Adrenal gland (tissue), 19 donors: ENCODE measurements at places on chromosomes 5 and 9. TPM values are rescaled to one million over a fixed set of nuclear protein-coding genes. Genes with fewer than 3 reads are reported as not detected.

ZNF474 gene
- polyA plus RNA-seq: 0.16 TPM

LVRN gene
- 0.72 TPM for polyA plus RNA-seq

HRH2 gene
- polyA plus RNA-seq: 2.9 TPM

C9orf153 gene
- polyA plus RNA-seq: not detected

TAF11L5 gene
- polyA plus RNA-seq: not detected

PCDHGB7 gene
- 8.2 TPM for polyA plus RNA-seq

THOC3 gene
- polyA plus RNA-seq: 34.4 TPM

DNA sequence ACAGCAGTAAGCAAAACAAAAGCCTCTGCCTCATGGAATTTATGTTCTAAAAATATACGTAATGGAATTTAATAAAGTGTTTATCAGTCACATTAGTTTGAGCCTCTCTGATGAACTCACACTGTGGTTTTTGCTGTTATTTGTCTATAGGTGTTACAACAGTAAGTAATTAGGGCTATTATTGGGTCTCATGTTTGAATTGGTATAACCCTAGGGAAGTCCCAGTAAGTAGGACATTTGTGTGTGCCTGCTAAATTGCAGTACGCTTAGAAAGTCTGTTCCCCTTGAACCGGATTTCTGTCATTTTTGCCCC lies 197.6 kb downstream of the NR3C1 start:
- no peak for DNase-seq

DNA sequence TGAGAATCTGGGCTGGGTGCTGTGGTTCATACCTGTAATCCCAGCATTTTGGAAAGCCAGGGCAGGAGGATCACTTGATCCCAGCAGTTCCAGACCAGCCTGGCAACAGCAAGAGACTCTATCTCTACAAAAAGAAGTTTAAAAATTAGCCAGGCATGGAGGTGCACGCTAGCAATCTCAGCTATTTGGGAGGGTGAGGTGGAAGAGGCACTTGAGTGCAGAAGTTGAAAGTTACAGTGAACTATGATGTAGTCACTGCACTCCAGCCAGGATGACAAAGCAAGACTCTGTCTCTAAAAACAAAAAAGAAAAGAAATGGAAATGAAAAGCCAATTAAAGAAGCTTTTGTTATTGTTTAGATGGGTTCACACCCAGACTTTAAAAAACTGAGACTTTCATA lies 131.6 kb upstream of the RASA1 start:
- no peak for DNase-seq

- DNase-seq: no peak
Observed at GRCh38 chr5:178781936-178782335, 51.5 kb upstream of the ZNF354A start.

DNA sequence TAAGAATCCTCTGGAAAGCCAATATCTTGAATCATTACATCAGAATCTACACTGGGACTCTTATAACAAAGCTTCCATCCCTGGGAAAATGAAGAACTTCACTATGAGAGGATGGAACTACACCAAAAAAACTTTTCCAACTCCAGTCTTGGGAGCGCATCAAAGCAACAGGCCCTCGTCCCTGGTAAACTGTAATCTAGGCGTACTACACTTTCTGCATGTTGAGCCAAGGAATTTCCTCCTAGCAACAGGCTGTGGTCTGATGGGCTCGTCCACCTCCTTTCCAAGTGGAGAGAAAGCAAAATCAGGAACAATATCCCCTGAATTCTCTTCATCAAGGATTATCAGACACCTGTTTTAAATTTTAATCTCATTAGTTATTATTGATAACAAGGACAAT lies 94.1 kb downstream of the NFIB start:
- DNase-seq: no peak

DNA sequence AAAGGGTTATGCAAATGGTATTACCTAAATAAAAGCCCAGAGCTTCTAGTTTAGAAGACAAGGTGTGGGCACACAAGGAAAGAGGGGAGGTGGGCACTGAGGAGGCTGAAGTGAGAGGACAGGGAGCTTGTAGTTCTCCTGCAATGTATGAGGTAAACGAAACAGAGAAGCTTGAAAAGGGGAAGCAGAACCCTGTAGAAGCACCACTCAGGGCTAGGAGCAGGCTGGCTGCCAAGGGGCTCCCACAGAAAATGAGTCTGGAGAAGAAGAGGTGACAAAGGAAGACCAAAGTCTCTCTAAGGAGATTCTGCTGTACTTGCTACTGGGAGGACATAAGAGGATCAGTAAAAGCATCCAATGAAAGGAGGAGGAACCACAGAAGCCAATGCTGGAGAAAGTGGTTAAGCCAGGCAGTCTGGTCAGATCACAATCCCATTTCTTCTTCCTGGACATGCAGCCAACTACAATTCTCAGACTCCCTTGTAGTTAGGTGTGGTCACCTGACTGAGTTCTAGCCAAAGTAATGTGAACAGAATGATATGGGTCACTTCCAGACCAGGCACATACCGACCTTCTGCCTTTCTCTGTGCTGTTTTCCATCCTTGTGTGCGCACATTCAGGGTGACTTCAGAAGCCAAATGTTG lies 174.5 kb upstream of the MAP3K1 start:
- peak; percentile 23 for DNase-seq

GRCh38 chr9:111400564-111400898 lies 70.5 kb upstream of the OR2K2 start:
- DNase-seq: no peak

GRCh38 chr5:67215519-67216471 lies 19.2 kb upstream of the CD180 start:
- peak; percentile 75 for DNase-seq

DNA sequence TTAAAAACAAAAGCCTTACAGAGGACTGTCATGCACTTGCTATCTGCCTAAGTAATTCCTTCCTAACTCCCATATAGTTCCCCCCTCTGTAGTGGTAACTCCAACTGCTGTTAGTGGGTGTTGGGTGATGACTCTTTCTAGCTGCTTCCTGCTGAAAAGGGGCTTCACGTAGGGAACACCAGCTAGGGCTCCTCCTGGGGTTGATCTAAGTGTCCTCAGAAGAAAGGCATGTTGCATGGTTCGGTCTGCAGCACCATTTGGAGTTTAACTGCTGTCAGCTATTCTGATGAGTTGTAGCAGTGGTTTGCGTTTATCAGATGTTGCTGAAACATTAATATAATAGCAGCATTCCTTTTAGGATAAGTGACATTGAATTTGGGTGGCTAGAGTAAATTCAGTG lies 281.9 kb upstream of the TUSC1 start:
- DNase-seq: no peak

GRCh38 chr9:2964470-2964869 lies 120.6 kb upstream of the PUM3 start:
- no peak for DNase-seq

- DNase-seq: no peak
Observed at GRCh38 chr5:89282554-89283510, 399.8 kb upstream of the MEF2C start.

DNA sequence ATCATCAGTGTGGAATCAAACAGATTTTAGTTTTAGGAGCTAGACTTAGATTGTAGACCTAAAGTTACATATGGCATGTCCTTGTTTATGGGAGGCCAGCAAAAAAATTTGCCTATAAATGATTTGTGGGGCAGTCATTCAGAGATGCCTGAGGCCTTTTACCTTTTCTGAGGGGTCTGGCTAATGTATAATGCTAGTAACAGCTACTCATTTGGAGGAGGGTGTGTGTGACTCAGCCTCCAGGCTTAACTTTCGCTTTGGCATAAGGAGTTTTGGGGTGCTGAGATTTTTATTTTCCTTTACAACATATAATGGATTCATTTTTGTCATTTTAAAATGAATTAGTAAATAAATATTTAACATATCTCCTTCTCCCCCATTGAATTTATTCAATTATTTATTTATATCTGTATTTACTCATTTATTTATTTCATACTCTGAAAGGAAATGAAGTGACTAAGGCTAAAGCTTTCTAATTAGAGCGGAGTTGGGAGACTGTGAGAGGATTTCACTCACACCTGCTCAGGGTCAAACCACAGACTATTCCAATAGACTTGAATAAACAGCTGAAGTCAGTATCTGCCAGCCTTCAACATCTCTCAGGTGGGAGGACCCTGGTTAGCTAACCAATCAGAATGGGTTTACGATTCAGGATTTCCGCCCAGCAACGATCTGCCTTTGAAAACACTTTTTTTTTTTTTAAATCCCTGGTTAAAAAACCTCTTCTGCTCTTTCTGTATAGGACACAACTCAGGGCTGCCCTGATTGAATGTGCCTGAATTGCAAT lies 487.5 kb upstream of the SGCD start:
- DNase-seq: no peak

DNA sequence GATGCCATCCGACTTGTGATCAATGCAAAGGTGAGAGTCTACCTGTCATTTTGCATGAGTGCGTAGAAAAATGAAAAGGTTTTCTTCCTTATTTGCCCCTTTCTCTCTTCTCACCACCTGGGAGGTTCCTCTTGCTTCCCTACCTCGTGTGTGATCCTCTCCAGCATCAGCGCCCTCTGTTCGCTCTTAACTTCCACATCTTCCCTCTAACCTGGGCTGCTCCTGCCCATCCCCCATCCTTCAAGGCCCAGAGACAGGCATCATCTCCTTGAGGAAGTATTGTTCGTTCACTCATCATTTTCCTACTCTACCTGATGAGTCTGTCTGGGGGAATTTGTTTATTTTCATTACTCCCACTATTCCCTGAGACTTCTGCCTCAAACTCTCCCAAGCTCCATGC lies 55.8 kb downstream of the RFK start:
- DNase-seq: no peak
